Activated CD8-positive, alpha-beta memory T cell treated with anti-CD3 and anti-CD28 coated beads, Interleukin-2, amount 10 ng/mL, durations not matched to agents 7 days and 5 days (primary cell): ENCODE measurements at places on chromosomes 4 and X. TPM values are rescaled to one million over a fixed set of nuclear protein-coding genes. Genes with fewer than 3 reads are reported as not detected.

LGI2 gene
- total RNA-seq: not detected

GAGE12F gene
- total RNA-seq: not detected

ETDA gene
- total RNA-seq: not detected

ZFP92 gene
- total RNA-seq: 1.7 TPM

GLUD2 gene
- total RNA-seq: 0.80 TPM

HMGN5 gene
- 4.0 TPM for total RNA-seq

TLR6 gene
- total RNA-seq: 1.3 TPM

DNA sequence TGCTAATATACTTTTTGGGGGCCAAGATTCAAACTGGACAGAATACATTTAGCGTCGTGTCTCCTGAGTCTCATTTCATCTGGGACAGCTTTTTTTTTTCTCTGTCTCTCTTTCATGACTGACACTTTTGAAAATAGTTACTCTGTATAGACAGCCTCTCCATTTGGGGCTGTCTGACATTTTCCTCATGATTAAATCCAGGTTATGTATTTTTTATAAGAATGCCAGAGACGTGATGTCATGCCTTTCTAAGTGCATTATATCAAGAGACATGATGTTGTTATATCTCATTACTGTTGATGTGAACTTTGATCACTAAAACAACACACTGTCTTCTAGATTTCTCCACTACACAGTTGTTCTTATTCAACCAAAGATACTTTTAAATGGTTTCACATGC is 199.0 kb downstream of the BANK1 start:
- H3K4me1 ChIP-seq: no peaks in the 10 kb centered on the region
- peaks cover 4% of the 10 kb centered on the region for H3K27me3 ChIP-seq
- no peak overlapping the region for H3K27ac ChIP-seq
- no peak for DNase-seq

- no peaks in the 10 kb centered on the region for H3K27me3 ChIP-seq
- DNase-seq: no peak
- H3K36me3 ChIP-seq: peaks cover 61% of the 10 kb centered on the region
- H3K27ac ChIP-seq: peak overlapping the region; percentile 70
- peaks cover 25% of the 10 kb centered on the region for H3K4me1 ChIP-seq
- no peak overlapping the region for H3K4me3 ChIP-seq
Observed at GRCh38 chrX:79231662-79232061, 87.2 kb downstream of the GPR174 start.

GRCh38 chr4:39613093-39613656 is 25.5 kb downstream of the SMIM14 start:
- peaks cover 13% of the 10 kb centered on the region for H3K4me1 ChIP-seq
- no peak overlapping the region for H3K4me3 ChIP-seq
- no peaks in the 10 kb centered on the region for H3K36me3 ChIP-seq
- H3K27ac ChIP-seq: no peak overlapping the region

DNA sequence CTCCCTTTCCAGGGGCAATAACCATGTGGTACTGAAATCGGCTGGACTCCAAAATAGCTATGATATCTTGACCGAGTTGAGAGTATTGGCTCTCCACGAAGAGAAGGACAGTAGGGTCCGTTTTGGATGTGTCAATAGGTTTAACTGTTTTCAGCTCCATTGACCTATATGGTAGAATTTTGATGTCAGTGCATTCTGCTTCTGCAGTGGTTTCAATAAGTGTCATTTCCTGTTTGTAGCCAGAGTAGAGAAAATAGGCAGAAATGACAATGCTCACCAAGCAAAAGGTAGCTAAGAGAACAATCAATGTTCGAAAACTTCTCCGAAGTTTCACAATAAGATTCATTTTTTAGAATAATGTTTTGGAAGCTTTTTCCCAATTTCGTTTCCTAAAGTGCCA is 36.7 kb downstream of the NDST4 start:
- H3K27me3 ChIP-seq: no peaks in the 10 kb centered on the region
- no peak overlapping the region for H3K4me3 ChIP-seq
- no peaks in the 10 kb centered on the region for H3K36me3 ChIP-seq

DNA sequence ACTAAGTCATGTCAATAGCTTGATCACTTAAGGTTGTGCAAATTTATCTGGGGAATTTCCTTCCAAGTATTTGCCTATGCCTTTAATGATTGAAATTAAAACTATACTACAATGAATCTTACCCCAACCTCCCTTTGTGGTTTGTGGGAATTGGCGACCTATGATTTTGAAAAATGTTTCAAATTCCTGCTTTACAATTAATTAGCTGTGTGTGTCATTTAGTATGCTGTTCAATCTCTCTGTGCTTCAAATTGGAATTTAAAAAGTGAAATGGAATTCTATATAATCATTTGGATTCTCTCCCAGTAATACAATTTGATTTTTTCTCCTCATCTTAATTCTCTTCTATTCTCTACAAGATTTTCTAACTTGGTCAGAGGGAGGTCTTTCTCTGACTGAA is 2319.5 kb downstream of the ARAP2 start:
- no peaks in the 10 kb centered on the region for H3K27me3 ChIP-seq
- no peak overlapping the region for H3K27ac ChIP-seq
- no peaks in the 10 kb centered on the region for H3K4me1 ChIP-seq
- H3K4me3 ChIP-seq: no peak overlapping the region

DNA sequence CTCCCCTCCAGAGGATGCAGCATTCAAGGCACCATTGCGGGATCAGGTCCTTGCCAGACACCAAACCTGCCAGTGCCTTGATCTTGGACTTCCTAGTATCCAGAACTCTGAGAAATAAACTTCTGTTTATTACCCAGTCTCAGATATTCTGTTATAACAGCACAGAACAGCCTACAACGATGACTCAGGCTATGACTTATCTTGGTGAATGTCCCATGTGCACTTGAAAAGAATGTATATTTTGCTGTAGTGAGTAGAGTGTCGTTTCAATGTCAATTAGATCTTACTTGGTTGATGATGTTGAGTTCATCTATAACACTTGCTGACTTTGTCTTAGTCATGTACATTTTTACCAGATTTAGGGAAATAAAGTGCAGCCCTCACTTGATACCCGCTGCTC is 34.5 kb upstream of the PGRMC1 start:
- H3K27ac ChIP-seq: no peak overlapping the region
- no peaks in the 10 kb centered on the region for H3K4me1 ChIP-seq
- no peak overlapping the region for H3K4me3 ChIP-seq
- no peak for DNase-seq
- H3K36me3 ChIP-seq: no peaks in the 10 kb centered on the region

DNA sequence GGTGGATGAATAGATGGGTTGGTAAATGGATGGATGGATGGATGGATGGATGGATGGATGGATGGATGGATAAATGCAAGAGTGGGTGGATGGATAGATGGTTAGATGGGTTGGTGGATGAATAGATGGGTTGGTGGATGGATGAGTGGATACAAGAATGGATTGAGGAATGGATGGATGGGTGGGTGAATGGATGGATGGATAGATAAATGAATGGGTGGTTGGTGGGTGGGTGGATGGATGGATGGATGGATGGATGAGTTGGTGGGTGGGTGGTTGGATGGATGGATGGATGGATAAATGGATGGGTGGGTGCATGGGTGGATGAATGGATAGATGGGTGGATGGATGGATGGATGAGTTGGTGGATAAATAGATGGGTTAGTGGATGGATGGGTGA is 13.8 kb upstream of the CRLF2 start:
- no peak for DNase-seq
- no peak overlapping the region for H3K4me3 ChIP-seq
- H3K4me1 ChIP-seq: peaks cover 5% of the 10 kb centered on the region

- no peak for DNase-seq
- H3K4me3 ChIP-seq: no peak overlapping the region
- H3K4me1 ChIP-seq: no peaks in the 10 kb centered on the region
- no peaks in the 10 kb centered on the region for H3K27me3 ChIP-seq
Observed at GRCh38 chr4:107006218-107006617, 29.9 kb downstream of the DKK2 start.

- H3K4me1 ChIP-seq: no peaks in the 10 kb centered on the region
- H3K4me3 ChIP-seq: no peak overlapping the region
- no peaks in the 10 kb centered on the region for H3K36me3 ChIP-seq
- H3K27me3 ChIP-seq: no peaks in the 10 kb centered on the region
- no peak overlapping the region for H3K27ac ChIP-seq
- DNase-seq: no peak
Observed at GRCh38 chr4:86855572-86855971, 6.4 kb upstream of the SLC10A6 start.

DNA sequence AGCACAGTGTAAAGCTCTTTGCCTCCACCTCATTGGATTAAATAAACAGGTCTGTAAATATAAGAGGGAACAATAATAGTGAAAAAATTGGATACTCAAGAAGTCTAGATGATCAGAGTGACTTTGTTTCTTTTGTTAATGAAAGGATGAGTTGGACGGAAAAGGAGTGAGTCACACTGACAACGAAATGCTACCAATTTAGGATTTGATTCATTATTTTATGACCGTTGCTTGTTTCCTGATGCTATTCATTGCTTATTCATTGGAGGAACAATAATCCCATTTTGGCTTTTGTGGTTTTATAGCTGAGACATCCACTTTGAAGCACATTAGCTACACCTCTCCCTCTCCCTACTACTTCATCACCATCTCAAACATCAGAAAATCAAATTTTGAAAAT is 74.4 kb upstream of the DYNLT3 start:
- no peak overlapping the region for H3K4me3 ChIP-seq
- no peaks in the 10 kb centered on the region for H3K4me1 ChIP-seq

GRCh38 chr4:1576961-1577821 is 106.9 kb downstream of the FAM53A start:
- no peaks in the 10 kb centered on the region for H3K27me3 ChIP-seq
- DNase-seq: no peak
- H3K27ac ChIP-seq: no peak overlapping the region
- no peak overlapping the region for H3K4me3 ChIP-seq

DNA sequence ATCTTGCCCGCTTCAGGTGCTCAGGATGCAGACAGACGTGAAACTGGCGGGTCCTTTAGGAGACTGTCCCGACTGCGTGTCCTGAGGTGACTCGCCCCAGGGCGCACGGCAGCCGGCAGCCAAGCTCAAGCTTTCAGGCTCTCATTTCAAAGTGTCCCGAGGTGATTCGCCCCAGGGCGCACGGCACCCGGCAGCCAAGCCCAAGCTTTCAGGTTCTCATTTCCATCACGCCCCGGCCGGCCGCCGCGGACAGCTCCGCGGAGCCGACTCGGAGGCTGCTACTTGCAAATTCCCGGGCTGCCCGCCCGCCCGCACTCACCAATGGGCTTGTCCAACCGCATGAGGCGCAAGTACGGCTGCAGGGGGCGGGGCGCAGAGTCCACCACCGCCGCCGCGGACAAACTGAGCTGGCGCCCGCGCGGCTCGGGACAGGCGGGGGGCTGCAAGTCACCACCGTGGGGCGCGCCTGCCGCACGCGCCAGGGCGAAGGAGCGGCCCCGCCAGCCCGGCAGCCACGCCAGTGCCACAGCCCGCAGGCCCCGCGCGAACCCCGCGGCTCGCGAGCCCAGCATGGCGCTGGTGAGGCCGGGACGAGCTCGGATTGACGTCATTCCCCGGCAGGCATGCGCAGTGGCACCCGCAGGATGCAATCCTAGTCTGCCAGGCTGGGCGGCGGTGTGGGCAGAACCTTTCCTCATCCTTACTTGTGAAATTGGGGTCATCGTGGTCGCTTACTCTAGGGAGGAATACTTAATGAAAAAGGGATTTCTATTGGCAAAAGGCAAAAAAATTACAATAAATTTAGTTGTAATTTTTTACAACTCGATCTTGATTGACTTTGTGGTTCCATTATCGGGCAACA is at the start of gene COQ2:
Gene COQ2 (minus strand): TSS at position 606 of the 862 bp plus-strand sequence. CDS start 34 bp downstream, at position 572.
- H3K27ac ChIP-seq: peak within 1 kb of the TSS; percentile 99
- peak within 1 kb of the TSS; percentile 86 for H3K4me3 ChIP-seq
- H3K4me1 ChIP-seq: peaks cover 46% of the 10 kb centered on the region
- peak; percentile 97 for DNase-seq
- no peaks in the 10 kb centered on the region for H3K27me3 ChIP-seq

DNA sequence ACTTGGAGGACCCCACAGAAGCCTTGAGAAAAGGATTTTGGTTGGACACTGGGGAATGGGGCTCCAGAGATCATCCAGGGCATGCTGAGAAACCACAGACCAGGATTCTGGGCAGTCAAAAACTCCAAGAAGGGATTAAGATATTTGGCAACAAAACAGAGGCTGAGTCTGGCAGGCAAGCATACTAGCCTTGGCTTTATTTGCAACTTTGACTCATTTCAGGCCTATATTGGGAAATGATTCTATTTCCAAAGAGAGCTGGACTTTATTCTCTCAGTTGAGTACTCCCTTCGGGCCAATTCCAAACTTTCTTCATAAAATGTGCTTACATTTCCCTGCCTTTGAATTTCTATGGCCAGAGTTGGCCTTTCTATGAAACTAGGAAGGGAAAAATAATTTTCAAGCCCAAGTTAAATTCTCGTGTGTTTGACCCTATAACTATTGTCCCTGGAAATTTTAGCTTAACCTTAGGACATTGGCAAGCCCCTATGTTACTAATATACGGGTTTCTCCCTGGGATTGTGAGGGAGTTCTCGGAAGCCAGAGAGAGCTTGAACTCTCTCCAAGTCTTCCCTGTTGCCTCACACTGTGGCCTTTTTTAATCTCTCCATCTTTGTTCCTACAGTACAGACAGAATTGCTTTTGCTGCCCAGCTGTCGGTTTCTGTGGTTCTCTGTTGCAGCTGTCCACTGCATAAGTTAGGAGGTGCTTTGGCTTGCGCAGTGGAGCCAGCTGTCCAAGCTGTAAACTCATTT is 112.6 kb upstream of the FAM9A start:
- DNase-seq: no peak
- H3K36me3 ChIP-seq: no peaks in the 10 kb centered on the region
- peaks cover 3% of the 10 kb centered on the region for H3K27me3 ChIP-seq
- H3K27ac ChIP-seq: no peak overlapping the region
- H3K4me3 ChIP-seq: no peak overlapping the region

- peaks cover 4% of the 10 kb centered on the region for H3K36me3 ChIP-seq
- H3K4me1 ChIP-seq: peaks cover 13% of the 10 kb centered on the region
- H3K4me3 ChIP-seq: peak overlapping the region; percentile 69
- H3K27ac ChIP-seq: no peak overlapping the region
- no peak for DNase-seq
- H3K27me3 ChIP-seq: peaks cover 40% of the 10 kb centered on the region
Observed at GRCh38 chrX:25002661-25003020, 13.1 kb downstream of the ARX start.

GRCh38 chrX:19156186-19156585 is 33.9 kb upstream of the ADGRG2 start:
- H3K36me3 ChIP-seq: no peaks in the 10 kb centered on the region
- H3K4me3 ChIP-seq: no peak overlapping the region
- no peaks in the 10 kb centered on the region for H3K27me3 ChIP-seq

DNA sequence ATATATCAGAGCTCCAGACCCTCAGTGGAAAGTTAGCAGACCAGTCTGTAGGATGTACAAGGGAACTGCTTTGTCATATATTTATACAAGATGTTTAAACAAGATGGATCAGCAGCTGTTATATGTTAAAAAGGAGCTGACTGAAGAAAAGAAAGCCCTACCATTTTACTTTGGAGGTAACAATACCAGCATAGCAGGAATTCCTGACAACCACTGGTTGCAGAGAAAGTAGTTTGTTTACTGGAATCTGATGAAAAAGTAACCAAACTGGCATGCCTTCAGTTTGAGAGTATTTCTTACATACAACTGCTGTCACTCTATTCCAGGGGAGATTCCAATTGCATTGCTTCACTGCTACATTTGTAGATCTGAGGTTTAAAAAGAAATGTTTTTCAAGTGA is 49.5 kb upstream of the GABRQ start:
- DNase-seq: no peak
- H3K4me3 ChIP-seq: no peak overlapping the region
- H3K27ac ChIP-seq: no peak overlapping the region
- no peaks in the 10 kb centered on the region for H3K4me1 ChIP-seq

- no peaks in the 10 kb centered on the region for H3K27me3 ChIP-seq
- H3K27ac ChIP-seq: no peak overlapping the region
- no peak for DNase-seq
- peaks cover 32% of the 10 kb centered on the region for H3K4me1 ChIP-seq
Observed at GRCh38 chrX:132037479-132037993, 14.4 kb downstream of the STK26 start.

GRCh38 chrX:48918643-48919340 is at the start of gene PIM2:
Gene PIM2 (minus strand): TSS chrX:48919024. CDS start chrX:48918834, 190 bp downstream.
- H3K4me3 ChIP-seq: peak within 1 kb of the TSS; percentile 96
- peaks cover 51% of the 10 kb centered on the region for H3K36me3 ChIP-seq
- DNase-seq: peak; percentile 95
- H3K27me3 ChIP-seq: no peaks in the 10 kb centered on the region
